ENCODE measurements at places on chromosomes 7 and 10.

GRCh38 chr7:71332207-71332606 is 200.3 kb downstream of the GALNT17 start:
- no peak for DNase-seq

- DNase-seq = no peak
These were observed 259.2 kb downstream of the GLRX3 start for GRCh38 chr10:130395248-130395936.

DNA sequence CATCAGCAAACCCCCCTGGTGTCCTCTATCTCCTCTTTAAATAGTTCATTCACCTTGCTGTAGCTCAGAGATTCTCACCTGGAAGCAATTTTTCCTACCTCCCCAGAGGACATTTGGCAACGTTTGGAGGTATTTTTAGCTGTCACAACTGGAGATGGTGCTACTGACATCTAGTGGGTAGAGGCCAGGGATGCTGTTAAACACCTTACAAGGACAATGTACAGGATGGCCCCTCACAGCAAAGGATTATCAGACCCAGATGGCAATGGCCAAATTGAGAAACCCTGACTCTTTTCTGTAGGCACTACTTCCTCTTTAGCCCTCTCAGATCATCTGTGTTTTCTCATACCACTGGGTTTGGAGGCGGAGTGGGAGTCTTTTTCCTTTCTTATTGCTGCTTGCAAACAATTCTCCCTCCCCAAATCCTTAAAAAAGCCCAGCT is 13.2 kb upstream of the TRA2A start:
- no peak for DNase-seq

GRCh38 chr7:25117226-25118047 is 7.6 kb downstream of the CYCS start:
- DNase-seq = no peak

DNA sequence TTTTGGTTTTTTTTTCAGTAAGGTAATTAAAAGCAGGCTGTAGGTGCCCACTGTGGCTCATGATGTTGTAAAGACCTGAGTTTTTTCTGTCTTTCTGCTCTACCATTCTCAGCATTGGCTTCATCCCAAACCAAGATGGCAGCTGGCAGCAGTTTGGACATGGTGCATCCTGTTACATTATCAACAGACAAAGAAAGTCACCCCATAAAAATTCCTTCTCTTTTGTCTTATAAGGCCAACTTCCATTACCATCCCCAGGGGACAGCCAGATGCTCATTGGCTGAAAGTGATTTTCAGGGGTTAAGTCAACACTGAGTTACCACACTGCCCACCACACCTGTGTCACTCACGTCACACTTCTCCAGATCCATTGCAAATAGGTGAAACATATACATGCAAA is 558.4 kb downstream of the SDK1 start:
- no peak for DNase-seq

DNA sequence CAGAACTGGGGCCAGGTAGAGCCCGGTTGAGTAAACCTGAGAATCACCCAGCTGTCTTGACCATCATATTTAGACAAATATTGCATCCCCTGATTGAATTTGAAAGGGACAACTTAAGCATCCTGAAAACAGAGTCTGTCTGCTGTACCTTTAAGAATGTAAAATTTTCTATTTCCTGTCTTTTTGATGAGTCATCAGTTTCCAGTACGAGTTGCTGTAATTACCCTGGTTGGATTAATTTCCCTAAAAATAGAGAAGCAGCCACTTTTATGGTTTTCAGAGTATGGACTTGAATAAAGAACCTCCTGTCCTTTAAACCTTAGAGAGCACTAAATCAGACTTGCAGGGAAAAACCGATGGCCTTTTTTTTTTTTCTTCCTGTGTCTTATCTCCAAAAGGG is 164.6 kb upstream of the SH2B2 start:
- DNase-seq = no peak

GRCh38 chr7:26275213-26275612 is 16.4 kb upstream of the SNX10 start:
- no peak for DNase-seq
